T47D (cell line): ENCODE measurements at places on chromosomes 3 and 15.

GRCh38 chr15:72751751-72752455, 31.7 kb downstream of the ADPGK start:
- no peak for DNase-seq

GRCh38 chr15:34128898-34129297, 27.0 kb downstream of the PGBD4 start:
- no peak for DNase-seq

DNA sequence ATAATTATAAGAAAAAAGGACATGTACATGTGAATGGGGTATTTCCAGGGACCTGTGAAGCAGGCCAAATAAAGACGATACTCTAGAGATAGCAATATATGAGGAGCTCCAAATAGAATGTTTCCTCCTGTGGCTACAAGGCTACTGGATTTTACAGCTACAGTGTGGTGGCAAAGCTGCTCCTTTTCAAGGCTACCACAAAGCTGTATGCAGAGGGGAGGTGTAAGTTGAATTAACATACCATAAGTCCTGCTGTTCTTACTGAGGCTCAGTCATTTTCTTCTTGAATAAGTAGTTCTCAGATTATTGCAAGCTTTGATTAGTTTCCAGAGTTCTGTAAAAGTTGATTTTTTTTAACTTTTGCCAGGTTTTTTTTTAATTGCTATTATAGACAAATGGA, 1184.6 kb upstream of the EPHA6 start:
- DNase-seq = no peak

DNA sequence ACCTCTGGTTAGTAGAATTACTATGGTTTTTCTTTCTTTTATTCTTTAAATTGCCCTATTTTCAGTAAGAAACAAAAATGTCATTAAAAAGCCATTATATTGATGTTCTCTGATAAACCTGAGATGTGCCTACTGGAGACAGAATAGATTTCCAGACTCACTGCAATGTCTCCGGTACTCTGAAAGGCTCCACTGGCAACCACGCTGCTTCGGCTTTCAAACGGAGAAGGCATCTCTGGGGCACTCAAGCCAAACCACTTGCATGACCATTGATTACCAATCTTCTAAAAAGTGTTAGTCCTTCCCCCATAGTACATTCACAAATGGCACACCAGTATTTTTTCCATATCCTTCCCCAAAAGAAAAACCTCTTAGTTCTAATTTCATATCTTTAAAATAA, 82.6 kb downstream of the CBLB start:
- DNase-seq = no peak

DNA sequence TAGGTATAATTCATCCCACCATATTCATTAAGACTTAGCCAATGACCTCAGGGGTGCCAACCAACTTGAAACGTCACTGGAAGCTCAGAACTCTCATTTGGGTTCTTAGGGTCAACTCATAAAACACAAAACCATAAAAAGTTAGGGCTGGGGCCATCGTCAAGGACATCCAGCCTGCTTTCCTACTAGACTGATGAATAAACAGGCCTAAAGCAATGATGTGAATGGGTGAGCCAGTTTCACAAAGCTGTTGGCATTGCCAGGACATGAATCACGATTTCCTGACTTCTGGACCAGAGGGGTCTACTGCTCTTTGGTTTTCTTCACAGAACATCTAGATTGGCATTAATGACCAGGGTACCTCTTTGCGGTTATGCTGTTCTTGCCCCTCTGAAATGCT, 64.7 kb downstream of the EOMES start:
- no peak for DNase-seq

DNA sequence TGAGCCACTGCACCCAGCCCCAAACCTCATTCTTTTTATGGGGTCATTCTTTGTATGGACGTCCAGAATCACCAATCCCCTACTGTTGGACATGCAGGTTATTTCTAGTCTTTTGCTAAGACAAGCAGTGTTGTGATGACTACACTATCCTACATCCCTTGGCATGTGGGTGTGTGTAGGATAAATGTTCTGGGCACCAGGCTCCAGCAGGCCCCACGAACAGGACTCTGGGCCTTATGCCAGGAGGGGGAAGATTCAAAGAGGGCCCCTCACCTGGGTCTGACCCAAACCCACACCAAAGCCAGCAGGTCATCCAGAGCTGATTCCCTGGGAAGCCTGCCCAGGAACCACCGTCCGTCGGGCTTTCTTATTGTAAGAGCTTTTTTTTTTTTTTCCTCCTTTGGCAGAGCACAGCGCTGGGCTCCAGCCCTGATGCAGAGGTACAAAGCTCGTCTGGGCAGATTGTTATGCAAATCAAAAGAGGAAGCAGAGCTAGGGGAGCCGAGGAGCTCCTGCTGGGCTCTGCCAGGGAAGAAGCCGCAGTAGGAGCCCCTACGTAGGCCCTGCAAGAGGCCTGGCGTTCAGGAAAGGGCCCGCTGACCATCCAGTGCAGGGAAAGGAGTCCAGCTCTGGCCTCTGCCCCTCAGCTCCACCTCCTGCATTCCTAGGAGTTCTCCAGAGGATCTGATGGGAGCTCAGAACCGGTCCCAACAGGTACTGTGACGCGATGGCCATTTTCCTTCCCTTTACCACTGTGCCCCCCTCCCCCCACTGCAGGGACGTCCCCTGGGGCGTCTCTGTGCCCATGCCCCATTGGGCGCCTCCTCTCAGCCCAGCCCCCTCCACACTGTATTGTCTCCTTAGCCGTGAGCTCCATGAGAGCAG, 29.0 kb upstream of the FURIN start:
- no peak for DNase-seq

- DNase-seq = no peak
These were observed 2.5 kb downstream of the HACD2 start for GRCh38 chr3:123582315-123582714.
